ENCODE measurements at places on chromosomes 16 and 17. TPM values are rescaled to one million over a fixed set of nuclear protein-coding genes. Genes with fewer than 3 reads are reported as not detected.

The PSMD3 gene
- total RNA-seq: 157 TPM

The RPAIN gene
- 68.4 TPM for total RNA-seq

The EEF2KMT gene
- total RNA-seq: 19.9 TPM

The MT1G gene
- 333 TPM for total RNA-seq

The CTRB1 gene
- total RNA-seq: 5.7 TPM

The SKAP1 gene
- total RNA-seq: 0.30 TPM

The SOST gene
- total RNA-seq: 0.25 TPM

The EVPLL gene
- not detected for total RNA-seq

The PRR29 gene
- total RNA-seq: 0.85 TPM

The VPS35L gene
- 59.7 TPM for total RNA-seq

The EPX gene
- not detected for total RNA-seq

The PPP1R27 gene
- total RNA-seq: not detected

The PIEZO1 gene
- total RNA-seq: 68.3 TPM

The CDH1 gene
- total RNA-seq: 265 TPM

The KRT12 gene
- total RNA-seq: not detected

The KRTAP17-1 gene
- not detected for total RNA-seq

The HOXB7 gene
- 0.14 TPM for total RNA-seq

The ASB16 gene
- total RNA-seq: 0.23 TPM

The NLRC5 gene
- 2.8 TPM for total RNA-seq

The ENO3 gene
- total RNA-seq: 37.7 TPM

The CYTH1 gene
- 15.1 TPM for total RNA-seq

The PLK1 gene
- total RNA-seq: 147 TPM

The OTOP2 gene
- total RNA-seq: not detected

The CORO7 gene
- 45.5 TPM for total RNA-seq

The IL34 gene
- total RNA-seq: 8.8 TPM

The CUEDC1 gene
- 9.4 TPM for total RNA-seq

The HSD17B1 gene
- 1.5 TPM for total RNA-seq

The ZSCAN10 gene
- 286 TPM for total RNA-seq

The BCO1 gene
- total RNA-seq: 0.23 TPM

The TMEM11 gene
- 37.0 TPM for total RNA-seq

The TERB1 gene
- not detected for total RNA-seq

The WFIKKN1 gene
- 17.3 TPM for total RNA-seq

The SSTR5 gene
- total RNA-seq: 0.78 TPM

The LRRC36 gene
- total RNA-seq: 0.39 TPM

The ALOXE3 gene
- 0.81 TPM for total RNA-seq

The EFNB3 gene
- total RNA-seq: 14.5 TPM

The ABCC12 gene
- not detected for total RNA-seq

The NDUFAB1 gene
- 189 TPM for total RNA-seq

The SAMD14 gene
- total RNA-seq: 4.5 TPM

The IL17C gene
- 1.9 TPM for total RNA-seq

The LLGL2 gene
- 94.3 TPM for total RNA-seq

The CTDNEP1 gene
- total RNA-seq: 126 TPM

The TPSD1 gene
- 0.31 TPM for total RNA-seq

The LAT gene
- total RNA-seq: 2.0 TPM

The SRCIN1 gene
- total RNA-seq: 11.1 TPM

The ZFP3 gene
- 0.39 TPM for total RNA-seq

The TMEM88 gene
- total RNA-seq: 3.9 TPM

The IGFALS gene
- total RNA-seq: not detected

The P2RX5 gene
- total RNA-seq: 6.4 TPM
